ENCODE measurements at places on chromosomes 6 and 20. TPM values are rescaled to one million over a fixed set of nuclear protein-coding genes. Genes with fewer than 3 reads are reported as not detected.

The RIPPLY2 gene
- total RNA-seq, result not detected

DNA sequence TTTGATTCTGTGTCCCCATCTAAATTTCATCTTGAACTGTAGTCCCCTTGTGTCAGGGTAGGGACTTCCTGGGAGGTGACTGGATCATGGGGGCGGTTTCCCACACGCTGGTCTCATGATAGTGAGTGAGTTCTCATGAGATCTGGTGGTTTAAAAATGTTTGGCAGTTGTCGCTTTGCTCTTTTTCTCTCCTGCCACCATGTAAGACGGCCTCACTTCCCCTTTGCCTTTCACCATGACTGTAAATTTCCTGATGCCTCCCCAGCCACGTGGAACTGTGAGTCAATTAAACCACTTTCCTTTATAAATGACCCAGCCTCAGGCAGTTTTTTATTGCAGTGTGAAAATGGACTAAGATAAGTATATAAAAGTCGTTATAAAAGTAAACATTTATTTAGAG lies 80.5 kb upstream of the SGK1 start:
- no peak for DNase-seq

DNA sequence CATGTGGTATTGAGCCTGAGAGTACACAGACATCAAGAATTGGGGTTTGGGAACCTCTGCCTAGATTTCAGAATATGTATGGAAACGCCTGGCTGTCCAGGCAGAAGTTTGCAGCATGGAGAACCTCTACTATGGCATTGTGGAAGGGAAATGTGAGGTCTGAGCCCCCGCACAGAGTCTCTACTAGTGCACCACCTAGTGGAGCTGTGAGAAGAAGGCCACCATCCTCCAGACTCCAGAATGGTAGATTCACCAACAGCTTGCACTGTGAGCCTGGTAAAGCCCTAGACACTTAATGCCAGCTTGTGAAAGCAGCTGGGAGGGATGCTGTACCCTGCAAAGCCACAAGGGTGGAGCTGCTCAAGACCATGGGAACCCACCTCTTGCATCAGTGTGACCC lies 658.2 kb downstream of the HACE1 start:
- no peak for DNase-seq

DNA sequence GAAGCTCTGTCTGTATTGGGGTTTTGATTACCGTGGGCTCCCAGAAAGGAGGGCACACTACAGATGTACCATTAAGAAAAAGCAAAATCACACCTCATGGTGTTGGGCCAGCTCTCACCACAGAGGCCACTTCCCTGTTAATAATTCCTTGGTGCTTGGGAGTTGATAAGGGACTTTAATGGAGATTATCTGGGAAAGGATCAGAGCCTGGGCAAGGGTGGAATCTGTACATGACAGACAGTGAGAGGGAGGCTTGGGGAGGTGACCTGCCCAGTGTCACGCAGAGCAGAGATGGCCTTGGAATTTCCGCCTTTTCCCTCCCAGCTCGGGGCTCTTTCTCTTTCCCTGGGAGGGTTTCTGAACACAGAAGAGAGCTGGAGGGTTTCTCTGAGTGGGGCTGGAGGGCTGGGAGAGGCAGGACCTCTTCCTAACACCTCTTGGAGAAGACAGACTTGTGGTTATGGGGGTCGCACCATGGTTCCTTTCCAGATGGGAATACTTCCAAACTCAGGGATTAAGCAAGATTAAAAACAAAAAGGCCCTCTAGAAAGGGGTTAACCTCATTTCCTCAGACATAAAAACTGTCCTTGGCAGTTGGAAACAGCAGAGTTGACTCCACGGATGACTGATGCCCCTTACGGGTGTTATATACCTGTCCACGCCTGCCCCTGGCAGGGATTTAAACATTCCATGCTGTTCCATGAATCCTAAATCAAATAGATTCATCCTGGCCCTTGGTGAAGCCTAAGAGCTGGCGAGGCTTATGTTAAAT lies 16.8 kb upstream of the KCNK16 start:
- no peak for DNase-seq

The SNAP25 gene
- total RNA-seq, result not detected

- DNase-seq, result no peak
Observed at GRCh38 chr6:111721753-111722154, 116.1 kb upstream of the TRAF3IP2 start.

- DNase-seq, result no peak
Observed at GRCh38 chr20:24742436-24742835, 206.6 kb upstream of the CST7 start.

GRCh38 chr6:133705066-133705465 lies 183.8 kb upstream of the TCF21 start:
- no peak for DNase-seq

GRCh38 chr20:4898282-4899244 lies 102.7 kb downstream of the SLC23A2 start:
- DNase-seq, result no peak

GRCh38 chr6:151534576-151534975 lies 40.8 kb downstream of the CCDC170 start:
- no peak for DNase-seq

The SLC44A4 gene
- not detected for total RNA-seq

The GNAS-AS1 gene
- total RNA-seq, result 1.3 TPM

DNA sequence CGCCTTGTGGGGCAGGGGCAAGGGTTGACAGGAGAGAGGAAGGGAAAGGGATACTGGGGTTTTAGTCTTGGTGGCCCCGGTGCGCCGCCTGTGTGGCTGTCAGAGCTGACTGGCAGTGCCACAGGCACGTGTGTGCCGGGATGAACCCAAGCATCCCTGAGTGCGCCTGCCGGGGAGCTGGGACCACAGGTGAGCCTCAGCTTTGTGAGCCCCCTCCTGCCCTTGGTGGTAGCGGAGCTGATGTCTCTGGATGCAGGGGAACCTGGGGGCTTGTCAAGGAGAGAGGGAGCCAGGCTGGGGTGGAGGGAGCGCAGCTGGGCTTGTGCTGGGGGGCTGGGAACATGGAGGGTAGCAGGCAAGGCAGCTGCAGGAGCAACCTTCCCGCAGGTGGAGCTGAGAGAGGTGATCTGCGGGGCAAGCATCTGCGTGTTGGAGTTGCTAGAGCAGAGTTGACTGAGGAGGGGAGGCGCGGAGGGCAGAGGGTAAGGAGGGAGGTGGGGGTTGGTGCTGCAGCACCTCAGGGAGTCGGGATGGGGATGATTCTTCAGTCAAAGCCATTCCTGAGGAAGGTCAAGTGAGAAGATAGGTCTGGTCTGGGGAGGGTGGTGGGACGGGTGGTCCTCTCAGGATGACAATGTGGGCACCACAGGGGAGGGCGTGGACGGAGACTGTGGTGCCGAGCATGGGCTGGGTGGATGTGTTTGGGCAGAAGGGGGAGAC lies 28.1 kb downstream of the PYGB start:
- DNase-seq, result no peak

The CCDC170 gene
- total RNA-seq, result not detected

- DNase-seq, result no peak
Observed at GRCh38 chr6:44896701-44897100, 431.4 kb upstream of the RUNX2 start.

- no peak for DNase-seq
Observed at GRCh38 chr6:157461000-157461915, 80.3 kb downstream of the ZDHHC14 start.

GRCh38 chr6:22829070-22829469 lies 259.7 kb downstream of the HDGFL1 start:
- no peak for DNase-seq

DNA sequence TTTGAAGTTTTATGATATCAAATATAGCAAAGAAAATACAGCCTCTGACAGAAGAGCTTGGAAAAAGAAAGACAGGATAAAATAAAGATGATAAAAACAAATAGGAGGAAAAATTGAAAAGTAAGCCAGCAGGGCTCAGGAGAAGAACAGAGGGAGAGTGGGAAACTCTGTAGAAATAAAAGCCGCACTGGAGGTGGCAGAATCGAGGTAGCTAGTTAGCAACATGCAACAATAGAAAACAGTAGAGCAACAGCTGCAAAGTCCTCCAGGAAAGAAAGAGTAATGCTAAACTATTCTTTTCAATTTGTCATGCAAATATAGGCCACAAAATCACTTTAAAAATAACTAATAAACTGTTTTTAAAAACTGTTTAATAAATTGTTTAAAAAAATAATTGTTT lies 28.8 kb downstream of the HBS1L start:
- DNase-seq, result no peak

The TCF21 gene
- total RNA-seq, result not detected

The CRYBG1 gene
- 28.2 TPM for total RNA-seq

- no peak for DNase-seq
Observed at GRCh38 chr6:56032715-56033260, 157.4 kb upstream of the BMP5 start.

The GRM4 gene
- total RNA-seq, result not detected

GRCh38 chr20:39049684-39050554 lies 87.8 kb downstream of the DHX35 start:
- DNase-seq, result peak; percentile 77

- DNase-seq, result no peak
Observed at GRCh38 chr6:155142168-155143028, 121.4 kb upstream of the CLDN20 start.

DNA sequence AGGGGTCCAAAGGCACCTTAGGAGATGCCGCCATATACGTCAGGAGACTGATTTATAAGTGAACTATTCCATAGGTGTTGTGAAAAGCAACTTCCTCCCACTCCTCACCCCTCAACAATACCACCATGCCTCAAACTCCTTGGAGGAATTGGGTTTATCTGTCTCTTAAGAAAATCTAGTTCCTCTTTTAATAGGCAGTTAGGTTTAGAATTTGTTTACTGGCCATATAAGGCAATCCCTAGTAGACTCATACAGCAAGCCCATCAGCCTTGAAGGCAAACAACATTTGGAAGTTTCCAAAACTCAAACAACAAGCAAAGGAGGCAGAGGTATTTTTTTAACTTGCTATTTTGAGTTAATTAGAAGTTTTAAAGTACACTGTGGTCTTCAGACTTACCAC lies 66.1 kb downstream of the PRND start:
- DNase-seq, result no peak
